Erythroblast (primary cell): ENCODE measurements at places on chromosomes 6 and 20.

DNA sequence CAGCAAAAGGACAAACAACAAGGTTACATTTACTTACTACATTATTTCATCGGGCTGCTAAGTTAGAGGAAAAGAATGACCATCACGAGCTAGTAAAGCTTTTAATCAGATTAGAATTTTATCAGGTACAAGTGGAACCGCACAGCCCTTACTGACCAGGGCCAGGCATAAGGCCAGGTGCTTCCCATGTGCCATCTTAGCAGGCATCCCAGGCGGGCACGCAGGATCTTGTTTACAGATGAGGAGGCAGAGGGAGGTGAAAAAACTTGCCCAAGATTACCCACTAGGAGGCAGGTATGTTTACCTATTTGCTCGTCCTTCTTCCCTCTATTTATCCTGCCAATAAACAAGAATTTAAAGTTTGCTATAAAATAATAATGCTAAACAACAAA is 10.7 kb downstream of the EZR start:
- no peak for DNase-seq

GRCh38 chr6:33314515-33314942 is 651 bp upstream of the TAPBP start:
- DNase-seq: peak; percentile 82

GRCh38 chr6:36042618-36043260 is 15.1 kb downstream of the MAPK14 start:
- DNase-seq: no peak

DNA sequence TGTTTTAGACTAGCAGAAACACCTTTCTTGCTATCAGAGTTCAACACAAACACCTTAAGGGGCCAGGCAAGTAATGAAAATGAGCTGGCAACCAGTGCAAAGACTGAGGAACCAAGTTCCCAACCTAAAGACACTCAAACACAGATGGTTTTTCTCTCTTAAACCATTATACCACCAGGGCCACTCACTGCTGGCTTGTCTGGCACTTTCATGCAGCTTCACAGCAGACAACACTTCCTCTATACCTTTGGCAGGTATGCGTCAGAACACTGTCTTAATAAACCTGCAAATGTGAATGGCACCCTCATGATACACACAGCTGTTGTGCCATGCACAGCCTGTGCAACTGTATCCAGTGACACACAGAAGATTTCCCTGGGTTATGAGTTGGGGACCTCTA is 41.6 kb downstream of the NFATC2 start:
- no peak for DNase-seq

DNA sequence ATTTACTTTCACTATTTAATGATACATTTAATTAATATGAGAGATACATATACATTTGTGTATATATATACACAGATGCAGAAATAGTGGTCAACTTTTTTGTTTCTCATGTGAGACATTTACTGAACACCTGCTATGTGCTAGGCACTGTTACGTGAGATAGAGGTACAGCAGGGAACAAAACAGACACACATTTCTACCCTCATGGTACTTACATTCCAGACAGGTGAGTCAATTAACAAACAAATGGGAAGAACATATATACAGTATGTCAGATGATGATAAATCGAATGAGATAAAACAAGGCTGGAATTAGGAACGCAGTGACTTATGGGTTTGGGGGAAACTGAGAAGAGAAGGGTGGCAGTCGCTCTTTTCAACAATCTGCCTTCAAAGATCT is 5.1 kb downstream of the TFB1M start:
- DNase-seq: no peak

- no peak for DNase-seq
Observed at GRCh38 chr6:41963371-41963770, 21.8 kb upstream of the CCND3 start.

GRCh38 chr20:59748619-59749191 is 144.4 kb downstream of the PHACTR3 start:
- DNase-seq: no peak

DNA sequence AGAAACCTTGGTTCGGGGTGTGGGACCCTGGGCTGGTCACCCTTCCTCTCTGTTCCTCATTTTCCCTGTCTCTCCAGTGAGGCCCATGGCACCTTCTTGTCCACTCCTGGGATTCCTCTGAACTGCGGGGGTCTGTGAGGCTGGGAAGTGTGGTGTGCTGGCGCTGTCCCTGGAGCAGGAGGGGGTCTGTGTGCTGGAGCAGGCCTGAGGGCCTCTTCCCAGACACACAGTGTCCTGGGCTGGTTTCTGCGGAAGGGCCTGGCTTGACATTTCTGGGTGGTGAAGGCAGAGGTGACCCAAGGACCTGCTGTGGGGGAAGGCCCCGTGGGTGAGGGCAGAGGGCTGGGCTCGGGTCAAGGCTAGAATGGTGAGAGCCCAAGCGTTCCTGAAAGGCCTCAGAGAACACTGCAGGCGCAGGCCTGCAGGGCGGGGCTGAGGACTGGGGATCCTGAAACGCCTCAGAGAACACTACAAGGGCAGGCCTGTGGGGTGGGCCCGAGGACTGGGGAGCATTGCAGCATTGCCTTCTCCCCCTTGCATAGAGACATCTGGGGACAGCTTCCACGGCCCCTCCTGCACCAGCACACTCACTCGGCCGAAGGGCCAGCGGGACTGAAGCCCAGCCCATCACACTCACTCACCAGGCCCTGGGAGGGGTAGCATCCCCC is 10.6 kb upstream of the BAK1 start:
- no peak for DNase-seq

DNA sequence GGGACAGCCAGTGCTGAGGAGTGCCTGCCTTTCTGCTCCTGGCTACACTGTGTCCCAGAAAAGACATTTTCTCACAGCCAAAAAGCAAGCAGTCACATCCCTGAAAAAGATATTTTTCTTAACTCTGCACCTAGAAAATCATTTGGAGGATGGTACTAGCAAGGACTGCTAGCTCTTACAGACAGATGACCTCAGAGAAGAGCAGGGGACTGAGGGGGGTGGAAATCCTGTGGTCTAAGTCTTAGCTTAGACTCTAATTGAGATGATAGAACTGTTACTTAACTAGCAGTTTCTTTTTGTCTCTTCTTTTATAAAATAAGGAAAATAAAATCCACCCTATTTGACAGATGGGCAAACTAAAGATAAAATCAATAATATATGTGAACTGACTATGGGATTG is 152.8 kb downstream of the TMEM200A start:
- no peak for DNase-seq

DNA sequence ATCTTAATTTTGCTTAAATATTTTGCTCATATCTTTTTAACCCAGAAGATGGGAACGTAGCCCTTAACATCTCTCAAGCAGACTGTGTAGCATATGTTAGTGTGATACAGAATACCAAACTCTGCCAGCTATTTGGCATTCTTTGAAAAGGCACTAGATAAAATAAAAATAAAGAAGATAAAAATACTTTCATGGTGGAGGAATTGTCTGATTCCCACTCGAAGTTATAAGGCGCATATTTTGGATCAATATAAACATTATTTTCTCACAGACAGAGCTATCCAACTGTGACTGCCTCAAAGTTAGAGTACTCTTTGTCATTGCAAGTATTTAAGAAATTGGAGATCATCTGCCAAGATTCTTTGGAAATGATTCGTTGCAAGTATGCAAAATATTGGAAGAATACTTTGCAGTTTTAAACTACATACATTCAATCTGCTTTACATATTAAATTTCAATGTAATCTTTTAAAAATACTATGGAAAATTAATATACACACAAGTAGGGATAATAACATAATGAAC is 10.8 kb upstream of the EEF1E1 start:
- DNase-seq: no peak

GRCh38 chr20:25328954-25329498 is 61.6 kb downstream of the ABHD12 start:
- DNase-seq: no peak

GRCh38 chr6:20379231-20379630 is 22.4 kb upstream of the E2F3 start:
- no peak for DNase-seq

GRCh38 chr20:42484790-42485375 is 704.8 kb downstream of the PTPRT start:
- DNase-seq: no peak

DNA sequence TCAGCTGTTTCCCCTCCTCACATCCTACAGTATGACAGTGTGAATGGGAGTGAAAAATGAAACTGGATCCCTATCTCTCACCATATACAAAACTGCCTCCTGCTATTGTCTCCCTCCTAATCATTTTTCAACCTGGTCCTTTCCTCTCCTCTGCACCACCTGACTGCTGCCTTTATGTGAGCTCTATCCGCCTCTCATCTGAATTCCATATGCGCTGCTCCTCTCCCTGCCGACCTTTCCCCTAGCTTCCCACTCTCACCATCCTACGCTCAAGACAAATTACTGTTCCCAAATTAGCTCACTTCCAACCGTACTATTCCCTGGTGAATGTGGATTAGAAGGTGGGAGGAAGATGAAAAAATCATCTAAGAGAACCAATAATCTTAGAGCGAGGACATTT is 148.4 kb upstream of the FBXL4 start:
- DNase-seq: no peak

DNA sequence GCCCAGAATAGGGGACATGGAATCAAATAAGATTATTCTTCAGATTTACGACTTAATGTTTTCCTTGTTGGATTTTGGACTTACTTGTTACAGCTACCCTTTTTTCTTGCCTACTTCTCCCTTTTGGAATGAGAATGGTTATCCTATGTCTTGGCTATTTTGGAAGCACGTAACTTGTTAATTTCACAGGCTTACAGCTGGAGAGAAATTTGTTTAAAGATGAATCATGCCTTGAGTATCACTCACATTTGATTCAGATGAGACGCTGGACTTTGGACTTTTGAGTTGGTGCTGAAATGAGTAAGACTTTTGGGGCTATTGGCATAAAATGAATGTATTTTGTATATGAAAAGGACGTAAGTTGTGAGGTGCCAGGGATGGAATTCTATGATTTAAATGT is 83.3 kb downstream of the SMPDL3A start:
- DNase-seq: no peak

GRCh38 chr20:48846516-48847492 is 19.0 kb upstream of the PREX1 start:
- DNase-seq: peak; percentile 27

GRCh38 chr6:99369533-99369932 is 20.1 kb upstream of the FAXC start:
- no peak for DNase-seq

GRCh38 chr20:35125753-35126152 is 21.4 kb downstream of the EDEM2 start:
- no peak for DNase-seq

DNA sequence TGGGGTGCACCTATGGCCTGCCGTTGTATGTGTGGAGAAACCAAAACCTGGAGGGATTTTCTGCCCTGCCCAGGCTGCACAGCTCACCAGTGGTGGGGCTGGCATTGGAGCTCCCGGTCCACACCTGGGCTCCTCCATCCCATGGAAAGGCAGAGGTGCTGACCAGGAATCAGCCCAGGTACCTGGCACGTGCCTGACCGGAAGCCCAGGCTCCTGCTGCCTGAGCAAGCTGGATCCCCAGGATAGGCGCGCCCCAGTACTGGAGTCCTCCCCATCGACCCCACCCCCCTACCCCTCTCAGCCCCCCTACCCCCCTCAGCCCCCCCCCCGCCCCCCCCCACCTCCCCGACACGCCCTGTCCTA is 39.9 kb upstream of the HMGA1 start:
- DNase-seq: no peak

DNA sequence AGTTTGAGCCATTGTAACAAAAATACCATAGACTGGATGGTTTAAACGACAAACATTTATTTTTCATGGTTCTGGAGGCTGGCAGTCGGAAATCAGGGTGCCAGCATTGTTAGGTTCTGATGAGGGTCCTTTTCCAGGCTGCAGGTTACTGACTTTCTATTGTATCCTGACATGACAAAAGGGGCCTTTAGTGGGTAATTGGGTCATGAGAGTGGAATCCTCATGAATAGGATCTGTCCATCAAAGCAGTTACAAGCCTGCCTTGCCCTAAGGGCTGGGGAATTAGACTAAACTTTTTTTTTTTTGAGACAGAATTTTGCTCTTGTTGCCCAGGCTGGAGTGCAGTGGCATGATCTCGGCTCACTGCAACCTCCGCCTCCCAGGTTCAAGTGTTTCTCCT is 347.9 kb upstream of the TSHZ2 start:
- no peak for DNase-seq

DNA sequence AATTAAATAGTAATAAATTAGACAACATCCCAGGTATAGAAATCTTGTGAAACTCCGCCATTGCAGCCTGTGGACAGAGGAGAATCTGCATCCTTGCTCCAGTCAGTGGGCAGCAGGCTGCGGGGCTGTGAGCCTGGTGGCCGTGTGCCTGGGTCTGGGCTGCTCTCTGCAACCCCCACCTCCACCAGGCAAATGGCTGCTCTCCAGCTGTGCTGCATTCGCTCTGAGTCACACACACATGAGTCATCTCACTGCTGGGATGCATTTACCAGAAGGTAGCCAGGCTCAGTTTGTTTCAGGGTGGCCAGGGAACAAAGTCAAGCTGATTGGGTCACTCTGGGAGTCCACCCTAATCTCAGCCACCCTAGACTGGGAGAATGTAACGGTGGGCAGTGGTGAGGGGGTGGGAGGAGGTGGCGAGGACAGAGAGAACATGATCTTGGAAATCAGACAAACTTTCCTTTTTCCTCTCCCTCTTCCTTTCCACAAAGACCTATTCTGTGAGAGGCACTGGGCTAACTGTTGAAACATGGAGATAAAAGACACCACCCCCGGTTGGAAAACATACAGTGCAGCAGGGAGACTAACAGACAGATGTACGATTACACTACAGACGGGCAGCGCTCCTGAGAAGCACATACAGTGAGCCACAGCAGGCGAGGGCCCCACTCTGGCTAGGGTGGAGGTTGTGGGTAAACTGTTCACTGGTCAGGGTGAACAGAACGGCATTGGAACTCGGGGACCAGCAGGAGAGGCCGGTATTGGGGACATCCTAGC is 59.2 kb downstream of the TRAM2 start:
- DNase-seq: peak; percentile 73

DNA sequence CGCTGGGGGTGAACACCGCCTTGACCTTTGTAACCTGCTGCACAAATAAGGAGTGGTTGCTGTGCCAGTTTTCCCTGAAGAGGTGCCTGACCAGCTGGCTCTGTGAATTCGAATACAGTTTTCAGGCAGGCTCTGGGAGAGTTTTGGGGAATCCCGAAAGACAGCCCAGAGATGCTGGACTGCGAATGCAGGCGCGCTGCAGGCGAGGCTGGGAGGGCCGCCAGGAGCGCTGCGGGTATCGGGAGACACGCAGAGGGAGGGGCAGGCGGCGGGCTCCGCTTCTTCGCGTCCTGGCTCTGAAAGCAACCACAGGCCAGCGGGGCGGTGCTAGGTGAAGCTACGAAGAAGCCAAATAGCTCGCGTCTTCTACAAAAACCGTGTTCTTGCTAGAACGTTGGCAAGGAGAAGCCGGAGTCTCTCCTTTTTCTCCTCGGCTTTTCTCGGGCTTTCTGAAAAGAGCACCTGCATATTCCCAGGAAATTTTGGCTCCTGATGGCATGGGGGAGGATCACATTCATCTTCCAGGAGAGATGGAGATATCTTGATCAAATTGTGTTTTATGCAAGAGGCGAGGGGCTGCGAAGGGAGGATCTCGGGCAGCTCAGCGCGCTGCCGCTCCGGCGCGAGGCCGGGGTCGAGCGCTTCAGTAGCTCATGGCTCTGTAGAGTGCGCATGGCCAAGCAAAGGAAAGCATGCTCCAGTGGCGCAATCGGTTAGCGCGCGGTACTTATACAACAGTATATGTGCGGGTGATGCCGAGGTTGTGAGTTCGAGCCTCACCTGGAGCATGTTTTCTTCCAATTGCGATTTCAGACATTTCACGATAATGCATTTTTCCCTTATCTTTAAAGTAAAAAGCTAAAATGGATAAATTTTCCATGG is 158.1 kb upstream of the ZNF184 start:
- DNase-seq: peak; percentile 71

- DNase-seq: peak; percentile 6
Observed at GRCh38 chr20:61608275-61609085, 356.4 kb downstream of the CDH4 start.

GRCh38 chr6:135438907-135439535 is 58.5 kb downstream of the AHI1 start:
- DNase-seq: peak; percentile 46
